ENCODE measurements at places on chromosomes 2 and 18.

GRCh38 chr18:398935-399630 lies 101.4 kb downstream of the COLEC12 start:
- DNase-seq = no peak

- no peak for DNase-seq
Measured at GRCh38 chr2:164066095-164066494, 330.3 kb upstream of the FIGN start.

DNA sequence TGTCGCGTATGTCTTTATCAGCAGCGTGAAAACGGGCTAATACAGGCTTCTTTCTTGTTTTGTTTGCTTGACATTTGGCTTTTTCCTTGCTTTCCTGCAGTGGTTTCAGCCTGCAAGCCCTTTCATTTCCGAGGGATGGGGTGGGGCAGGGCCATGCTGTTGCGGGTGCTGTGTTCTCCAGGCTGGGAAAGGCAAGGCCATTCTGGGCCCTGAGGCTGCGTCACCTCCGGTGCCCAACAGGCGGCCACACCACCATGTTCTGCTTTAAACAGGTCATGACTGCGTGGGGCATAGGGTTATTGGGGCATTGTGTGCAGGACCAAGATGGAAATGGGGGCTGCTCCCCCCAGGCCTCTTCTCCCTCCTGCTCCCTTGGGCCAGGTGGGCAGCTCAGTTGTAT lies 38.6 kb upstream of the PLB1 start:
- no peak for DNase-seq

DNA sequence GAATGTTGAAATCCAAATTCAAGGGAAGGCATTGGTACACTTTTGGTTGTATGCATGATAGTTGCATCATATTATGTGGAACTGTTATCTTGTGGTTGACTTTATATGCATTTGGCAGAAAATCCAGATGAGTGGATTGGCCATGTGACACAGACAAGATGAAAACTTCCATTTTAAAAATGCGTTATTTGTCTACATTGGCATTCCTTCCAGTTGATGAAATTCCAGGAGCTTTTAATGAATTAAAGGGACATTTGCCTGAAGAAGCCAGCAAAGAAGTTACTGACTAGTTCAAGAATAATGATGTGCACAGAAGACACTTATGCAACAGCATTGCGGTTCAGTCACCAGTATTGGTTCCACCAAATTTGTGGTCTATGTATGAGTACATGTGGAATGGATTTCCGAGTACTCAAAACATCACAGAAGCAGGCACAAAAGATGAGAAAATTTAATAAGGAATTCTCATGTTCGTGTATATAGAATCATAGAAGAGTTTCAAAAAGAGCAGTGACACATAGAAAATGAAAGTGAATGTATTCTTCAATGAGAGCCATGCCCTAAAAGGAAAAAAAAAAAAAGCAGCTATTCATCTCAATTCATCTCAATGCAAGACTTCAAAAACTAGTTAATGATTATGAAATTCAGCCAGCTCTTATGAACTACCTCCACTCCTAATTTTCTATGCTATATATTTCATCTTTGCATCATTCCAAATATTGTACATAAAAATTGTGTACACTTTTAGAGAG lies 232.1 kb downstream of the RBM43 start:
- DNase-seq = no peak

- DNase-seq = no peak
Measured at GRCh38 chr2:130152816-130153595, 8.1 kb upstream of the CCDC74B start.

DNA sequence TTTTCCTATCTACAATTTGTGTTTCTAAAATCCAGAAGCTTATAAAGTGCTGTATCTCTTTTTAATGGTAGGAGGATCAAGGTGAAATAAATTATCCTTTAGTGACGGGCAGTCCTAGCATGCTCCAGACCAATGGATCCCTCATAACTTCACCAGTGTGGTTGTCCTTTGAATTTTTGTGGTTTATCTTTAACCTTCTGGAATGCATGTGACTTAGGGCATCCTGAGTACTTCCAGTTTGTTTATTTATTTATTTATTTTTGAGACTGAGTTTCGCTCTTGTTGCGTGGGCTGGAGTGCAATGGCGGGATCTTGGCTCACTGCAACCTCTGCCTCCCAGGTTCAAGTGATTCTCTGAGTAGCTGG lies 40.4 kb downstream of the NUP35 start:
- no peak for DNase-seq

DNA sequence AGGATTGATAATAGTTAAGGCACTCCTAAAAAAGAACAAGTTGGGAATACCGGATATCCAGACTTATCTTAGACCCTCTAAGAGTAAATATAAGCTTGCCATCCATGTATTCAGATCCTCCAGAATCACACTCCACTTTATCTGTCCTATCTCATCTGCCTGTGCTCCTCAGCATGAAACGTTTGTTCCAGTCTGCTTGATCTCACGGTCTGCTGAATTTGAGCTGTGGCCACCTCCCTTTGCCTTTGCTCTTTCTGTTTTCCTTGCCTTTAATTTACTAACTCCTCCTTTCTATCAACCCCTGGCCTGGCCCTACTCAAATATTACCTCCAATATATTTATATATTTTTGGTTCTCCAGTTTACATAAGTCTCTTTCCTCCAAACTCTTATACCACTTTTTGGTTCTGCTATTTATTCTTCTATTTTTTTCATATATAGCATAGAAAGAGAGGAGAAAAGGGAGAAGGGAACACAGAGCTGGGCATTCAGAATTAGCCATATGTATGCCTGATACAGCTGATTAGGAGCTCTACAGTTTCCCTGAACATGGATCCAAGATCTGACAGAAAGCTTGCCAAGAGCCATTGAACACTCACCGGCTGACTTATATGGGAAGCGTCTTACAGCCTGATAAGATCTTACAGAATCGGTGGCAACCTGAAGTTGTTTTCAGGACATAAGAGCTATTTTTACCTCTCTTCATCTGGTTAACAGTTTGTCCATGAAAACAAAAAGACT lies 21.8 kb upstream of the DNAJC27 start:
- no peak for DNase-seq

Data from kidney epithelial cell (primary cell).